ENCODE measurements at places on chromosomes 11 and 22.

- peak; percentile 54 for DNase-seq
Measured at GRCh38 chr11:6799402-6799801, at the start of gene OR6A2. Gene OR6A2, minus strand, starts transcription at chr11:6799689. Its CDS starts 3,981 bp downstream, at chr11:6795708.

DNA sequence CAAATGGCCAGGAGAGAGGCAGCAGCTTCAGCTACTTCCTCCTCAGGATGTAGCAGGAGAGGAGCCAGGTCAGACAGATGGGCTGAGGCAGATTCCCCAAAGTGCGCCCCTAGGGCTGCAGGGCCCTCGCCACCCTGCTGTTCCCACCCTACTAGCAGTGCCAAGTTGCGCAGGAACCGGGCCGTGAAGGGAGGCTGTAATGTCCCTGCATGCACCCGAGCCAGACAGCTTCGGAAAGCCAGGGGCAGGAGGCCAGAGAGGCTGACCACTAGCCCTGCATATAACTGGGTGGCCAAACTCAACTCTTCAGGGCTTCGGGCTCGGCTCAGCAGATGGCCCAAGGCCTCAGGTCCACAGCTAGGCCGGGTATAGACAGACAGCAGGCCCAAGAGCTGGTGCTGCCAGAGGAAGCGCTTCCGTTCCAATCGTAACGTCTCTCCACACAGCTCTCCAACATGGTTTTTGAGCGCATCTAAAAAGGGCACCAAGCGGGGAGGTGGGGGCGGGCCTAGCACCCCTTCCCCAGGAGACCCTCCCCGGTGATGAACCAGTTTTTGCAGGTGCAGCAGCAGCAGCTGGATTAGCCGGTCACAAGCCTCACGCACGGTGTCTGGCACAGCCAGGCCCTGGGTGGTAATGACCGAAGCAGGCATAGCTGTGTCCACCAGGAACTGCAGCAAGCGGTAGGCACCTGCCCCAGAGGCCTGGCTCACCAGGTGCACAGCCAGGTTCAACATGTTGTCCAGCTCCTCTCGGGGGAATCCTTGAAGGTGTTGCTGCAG is 2.0 kb upstream of the GANAB start:
- no peak for DNase-seq

DNA sequence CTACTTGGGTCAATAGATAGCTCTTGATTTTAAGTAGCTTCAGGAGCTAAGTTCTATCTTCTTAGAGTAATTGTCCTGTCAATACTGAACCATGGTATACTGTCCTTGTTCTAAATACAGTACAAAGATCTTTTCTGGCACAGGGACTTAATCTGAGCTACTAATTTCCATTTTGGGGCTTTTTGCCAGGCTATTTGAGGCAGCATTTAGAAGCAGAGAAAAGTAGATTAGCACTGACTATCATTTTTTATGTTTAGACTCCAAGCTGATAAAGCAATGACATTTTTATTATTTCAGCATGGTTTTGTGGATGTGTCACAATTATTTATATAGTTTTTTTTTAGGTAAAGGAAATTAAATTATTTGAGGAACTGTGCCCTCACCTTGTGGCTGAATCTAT is 163.2 kb downstream of the FAT3 start:
- no peak for DNase-seq

- no peak for DNase-seq
Measured at GRCh38 chr11:74684661-74685060, 46.6 kb downstream of the CHRDL2 start.

GRCh38 chr11:102794382-102794781 is 3.6 kb downstream of the MMP1 start:
- DNase-seq: peak; percentile 76

- DNase-seq: peak; percentile 20
Measured at GRCh38 chr22:24592058-24592850, 619 bp downstream of the LRRC75B start.

All from EL (cell line).